ENCODE measurements at places on chromosomes 7 and 10. TPM values are rescaled to one million over a fixed set of nuclear protein-coding genes. Genes with fewer than 3 reads are reported as not detected.

Gene OGDHL
- total RNA-seq: 0.35 TPM

- H3K4me1 ChIP-seq: no peaks in the 10 kb centered on the region
- H3K27me3 ChIP-seq: peaks cover 32% of the 10 kb centered on the region
- no peaks in the 10 kb centered on the region for H3K36me3 ChIP-seq
- H3K4me3 ChIP-seq: peak overlapping the region; percentile 44
These were observed 372 bp upstream of the TMEM130 start for GRCh38 chr7:98870121-98870651.

GRCh38 chr7:30920021-30920583, 8.4 kb downstream of the AQP1 start:
- H3K36me3 ChIP-seq: no peaks in the 10 kb centered on the region
- no peaks in the 10 kb centered on the region for H3K27me3 ChIP-seq
- H3K4me1 ChIP-seq: no peaks in the 10 kb centered on the region
- H3K27ac ChIP-seq: no peak overlapping the region
- DNase-seq: no peak

Gene PHTF2
- total RNA-seq: 41.5 TPM

Gene SLC39A12
- total RNA-seq: not detected

DNA sequence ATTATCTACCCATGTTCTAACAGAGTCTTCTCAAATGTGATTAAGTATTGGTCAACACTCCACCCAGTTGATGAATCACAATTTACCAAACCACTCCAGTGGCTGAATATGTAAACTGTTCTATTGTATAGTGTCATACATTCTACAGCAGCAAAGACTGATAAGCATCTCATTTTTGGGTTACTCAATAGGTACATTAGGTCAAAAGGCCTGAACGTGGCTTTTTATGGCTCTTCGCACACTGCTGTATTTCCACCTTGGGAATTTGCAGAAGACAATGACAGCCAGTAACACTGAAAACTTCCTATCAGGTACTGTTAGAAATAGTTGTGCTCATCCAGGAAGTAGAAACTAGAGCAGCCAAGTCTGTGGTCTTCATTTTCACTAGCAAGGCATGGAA, 166.9 kb downstream of the GLI3 start:
- no peak overlapping the region for H3K4me3 ChIP-seq
- no peaks in the 10 kb centered on the region for H3K36me3 ChIP-seq
- H3K4me1 ChIP-seq: no peaks in the 10 kb centered on the region
- DNase-seq: no peak
- H3K27me3 ChIP-seq: no peaks in the 10 kb centered on the region
- H3K27ac ChIP-seq: no peak overlapping the region

DNA sequence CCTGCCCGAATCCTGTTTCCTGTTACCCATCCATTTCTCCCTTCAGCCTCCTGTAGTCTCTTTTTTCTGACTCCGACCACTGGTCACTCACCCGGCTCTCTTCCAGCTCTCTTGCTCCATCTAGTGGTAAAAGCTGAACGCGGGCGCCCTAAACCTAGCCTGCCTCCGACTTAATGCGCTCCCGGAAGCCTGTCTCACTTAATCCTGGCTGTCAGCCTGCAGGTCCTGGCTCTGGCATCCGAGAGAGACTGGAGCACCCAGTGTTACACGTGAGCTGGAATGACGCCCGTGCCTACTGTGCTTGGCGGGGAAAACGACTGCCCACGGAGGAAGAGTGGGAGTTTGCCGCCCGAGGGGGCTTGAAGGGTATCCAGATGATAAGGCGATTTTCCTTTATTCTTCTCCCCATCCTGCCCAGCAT, 10.3 kb downstream of the SUMF2 start:
- peaks cover 20% of the 10 kb centered on the region for H3K36me3 ChIP-seq
- H3K4me3 ChIP-seq: no peak overlapping the region
- peaks cover 3% of the 10 kb centered on the region for H3K4me1 ChIP-seq
- no peaks in the 10 kb centered on the region for H3K27me3 ChIP-seq

DNA sequence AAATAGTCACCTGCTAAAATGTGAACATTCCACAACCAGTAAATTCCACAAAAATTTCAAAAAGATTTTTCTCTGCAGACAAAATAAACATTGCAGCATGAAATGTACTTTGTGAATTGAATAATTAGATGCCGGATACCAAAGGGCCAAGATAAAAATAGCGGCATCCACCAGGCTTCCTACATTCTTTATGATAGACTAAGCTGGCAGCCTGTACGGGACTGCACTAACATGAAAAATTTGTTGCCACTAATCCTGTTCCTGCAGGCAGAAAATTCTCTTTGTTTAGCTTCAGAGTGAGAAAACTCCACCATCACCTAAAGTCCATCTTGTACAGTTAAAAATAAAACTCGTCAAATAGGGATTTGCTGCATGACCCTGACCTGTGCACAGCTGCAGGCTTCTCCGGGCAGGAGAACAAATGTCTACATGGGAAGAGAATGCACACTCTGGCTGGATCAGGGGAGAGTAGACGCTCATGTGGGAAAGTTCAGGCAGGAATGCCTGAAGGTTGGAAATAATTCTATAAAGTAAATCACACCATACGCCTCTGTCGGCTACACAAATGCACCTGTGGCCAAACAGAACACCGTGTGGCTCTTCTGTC, 15.6 kb upstream of the ADO start:
- no peak for DNase-seq
- H3K4me1 ChIP-seq: no peaks in the 10 kb centered on the region
- H3K27me3 ChIP-seq: peaks cover 22% of the 10 kb centered on the region
- H3K27ac ChIP-seq: no peak overlapping the region

- no peak overlapping the region for H3K27ac ChIP-seq
- H3K36me3 ChIP-seq: peaks cover 40% of the 10 kb centered on the region
- H3K4me1 ChIP-seq: peaks cover 18% of the 10 kb centered on the region
- DNase-seq: no peak
- H3K27me3 ChIP-seq: no peaks in the 10 kb centered on the region
These were observed 9.6 kb downstream of the ZNF398 start for GRCh38 chr7:149156898-149157297.

- H3K27me3 ChIP-seq: no peaks in the 10 kb centered on the region
- DNase-seq: no peak
- no peaks in the 10 kb centered on the region for H3K36me3 ChIP-seq
- H3K4me1 ChIP-seq: peaks cover 12% of the 10 kb centered on the region
- no peak overlapping the region for H3K4me3 ChIP-seq
These were observed 143.3 kb downstream of the HDAC9 start for GRCh38 chr7:18638594-18639452.

- H3K4me1 ChIP-seq: peaks cover 8% of the 10 kb centered on the region
- H3K27ac ChIP-seq: no peak overlapping the region
These were observed 8.9 kb upstream of the EXOC6 start for GRCh38 chr10:92839191-92840085.

DNA sequence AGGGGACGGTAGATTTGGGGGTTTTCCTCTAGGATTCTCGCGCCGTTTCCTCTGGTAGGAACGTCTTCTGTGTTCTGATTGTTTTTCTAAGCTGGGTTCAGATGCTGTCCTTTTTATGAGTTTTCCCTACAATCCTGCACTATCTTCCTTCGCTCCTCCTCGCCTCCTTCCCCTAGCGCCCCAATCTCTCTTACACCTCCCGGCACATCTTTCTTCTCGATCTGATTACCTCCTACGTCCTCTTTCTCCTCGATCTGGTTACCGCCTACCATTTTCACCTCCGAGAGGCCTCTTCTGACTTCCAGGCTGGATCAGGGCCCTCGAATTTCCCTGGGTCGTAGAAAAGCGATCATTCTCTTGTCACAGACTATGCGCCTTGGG, 413 bp downstream of the BUD31 start:
- H3K27me3 ChIP-seq: no peaks in the 10 kb centered on the region
- peak overlapping the region; percentile 96 for H3K4me3 ChIP-seq
- peaks cover 28% of the 10 kb centered on the region for H3K36me3 ChIP-seq
- peak overlapping the region; percentile 90 for H3K27ac ChIP-seq
- DNase-seq: no peak

- DNase-seq: no peak
- peak overlapping the region; percentile 25 for H3K27ac ChIP-seq
- H3K36me3 ChIP-seq: peaks cover 10% of the 10 kb centered on the region
- H3K27me3 ChIP-seq: no peaks in the 10 kb centered on the region
- peaks cover 28% of the 10 kb centered on the region for H3K4me1 ChIP-seq
- no peak overlapping the region for H3K4me3 ChIP-seq
These were observed 70.3 kb upstream of the MXI1 start for GRCh38 chr10:110137142-110137545.

- H3K27ac ChIP-seq: no peak overlapping the region
- peaks cover 59% of the 10 kb centered on the region for H3K4me1 ChIP-seq
- DNase-seq: no peak
- peaks cover 40% of the 10 kb centered on the region for H3K36me3 ChIP-seq
- peak overlapping the region; percentile 89 for H3K4me3 ChIP-seq
These were observed 3.0 kb downstream of the PIP4K2A start for GRCh38 chr10:22711373-22711772.

Gene BLNK
- total RNA-seq: not detected

DNA sequence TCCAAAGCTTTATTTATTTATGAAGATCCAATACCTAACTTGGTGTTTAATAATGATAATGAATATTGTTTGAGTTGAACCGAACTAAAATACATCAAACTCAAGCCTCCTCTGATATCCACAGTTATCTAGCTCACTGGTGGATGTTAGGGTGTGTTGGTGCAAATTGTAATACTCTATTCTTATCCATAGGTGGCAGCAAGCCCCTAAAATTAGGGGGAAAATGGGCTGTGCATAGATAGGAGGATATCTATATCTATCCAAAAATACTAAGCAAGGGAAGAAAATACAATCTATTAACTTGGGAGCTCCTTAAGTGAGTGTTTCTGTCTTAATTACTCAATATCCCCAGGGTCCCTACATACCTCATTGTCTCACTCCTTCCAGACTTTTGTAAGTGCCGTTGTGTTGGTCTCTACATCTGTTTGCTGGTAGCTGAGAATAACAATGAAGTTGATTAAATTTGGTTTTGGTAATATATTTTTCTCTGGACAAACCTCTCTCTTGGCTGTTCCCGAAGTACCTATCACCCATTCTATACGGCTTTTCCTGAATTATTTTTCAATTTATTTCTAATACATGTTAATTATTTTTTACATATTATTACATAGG, 55.0 kb upstream of the VWDE start:
- DNase-seq: no peak
- peaks cover 9% of the 10 kb centered on the region for H3K27me3 ChIP-seq
- H3K27ac ChIP-seq: no peak overlapping the region
- no peaks in the 10 kb centered on the region for H3K36me3 ChIP-seq

DNA sequence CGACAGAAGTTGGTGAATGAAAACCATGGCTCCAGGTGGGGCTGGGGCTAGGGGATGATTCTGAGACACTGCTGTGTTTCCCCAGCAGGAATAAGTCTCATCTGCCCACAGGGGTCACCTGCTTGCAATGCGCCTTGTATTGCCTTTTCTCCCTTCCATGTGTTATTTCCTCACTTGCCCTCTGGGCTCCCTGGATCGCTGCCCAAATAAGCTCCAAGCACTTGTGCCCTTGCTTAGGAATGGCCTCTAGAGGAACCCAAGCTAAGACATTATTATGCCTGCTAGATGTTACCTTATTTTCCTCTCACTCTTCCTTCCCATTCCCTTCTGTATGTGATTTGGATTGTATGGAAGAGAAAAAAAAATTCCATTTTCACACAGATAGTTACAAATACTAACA, 24.8 kb upstream of the PLPP4 start:
- H3K27ac ChIP-seq: no peak overlapping the region
- H3K27me3 ChIP-seq: peaks cover 29% of the 10 kb centered on the region
- H3K36me3 ChIP-seq: no peaks in the 10 kb centered on the region
- no peak overlapping the region for H3K4me3 ChIP-seq
- no peak for DNase-seq

Gene LIPF
- not detected for total RNA-seq

DNA sequence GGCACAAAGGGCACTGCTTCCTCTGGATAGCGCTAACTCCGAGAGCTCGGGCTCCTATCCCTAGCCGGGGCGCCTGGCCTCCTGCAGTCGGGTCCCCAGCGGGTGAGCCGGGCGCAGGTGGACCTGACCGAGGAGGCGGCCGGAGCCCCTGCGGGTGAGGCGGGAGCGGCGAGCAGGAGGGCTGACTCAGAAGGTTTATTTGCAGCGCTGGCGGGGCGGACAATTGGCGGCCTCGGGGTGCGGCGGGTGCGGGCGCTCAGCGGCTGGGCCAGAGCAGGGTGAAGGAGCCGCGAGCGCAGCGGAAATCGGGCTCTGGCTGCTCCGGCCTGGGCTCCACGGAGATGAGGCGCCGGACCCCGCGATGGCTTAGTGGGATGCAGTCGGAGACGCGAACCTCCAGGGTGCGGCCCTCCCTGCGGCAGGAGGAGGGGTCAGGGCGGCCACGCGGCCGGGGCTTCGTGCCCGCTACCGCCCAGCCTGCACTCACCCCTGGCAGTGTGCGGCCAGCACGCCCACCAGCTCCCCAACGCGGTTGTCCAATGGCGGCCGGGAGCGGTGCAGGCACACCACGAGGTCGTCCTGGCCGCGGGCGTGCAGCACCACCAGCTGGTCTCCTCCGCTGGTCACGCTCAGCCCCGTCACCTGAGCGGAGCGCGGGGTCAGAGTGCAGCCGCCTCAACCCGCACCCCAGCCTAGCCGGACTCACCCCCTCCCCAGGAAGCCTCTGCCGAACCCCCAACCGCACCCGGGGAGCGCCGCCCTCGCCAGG, 16.1 kb downstream of the MYO1G start:
- H3K27me3 ChIP-seq: no peaks in the 10 kb centered on the region
- peaks cover 34% of the 10 kb centered on the region for H3K36me3 ChIP-seq
- peak; percentile 43 for DNase-seq
- H3K27ac ChIP-seq: no peak overlapping the region

All from activated CD8-positive, alpha-beta memory T cell treated with anti-CD3 and anti-CD28 coated beads, Interleukin-2, amount 10 ng/mL, durations not matched to agents 7 days and 5 days (primary cell).